Central memory CD4-positive, alpha-beta T cell (primary cell): ENCODE measurements at places on chromosomes 11 and 22.

- no peak for DNase-seq
Measured at GRCh38 chr11:130642994-130643393, 194.5 kb downstream of the ADAMTS15 start.

DNA sequence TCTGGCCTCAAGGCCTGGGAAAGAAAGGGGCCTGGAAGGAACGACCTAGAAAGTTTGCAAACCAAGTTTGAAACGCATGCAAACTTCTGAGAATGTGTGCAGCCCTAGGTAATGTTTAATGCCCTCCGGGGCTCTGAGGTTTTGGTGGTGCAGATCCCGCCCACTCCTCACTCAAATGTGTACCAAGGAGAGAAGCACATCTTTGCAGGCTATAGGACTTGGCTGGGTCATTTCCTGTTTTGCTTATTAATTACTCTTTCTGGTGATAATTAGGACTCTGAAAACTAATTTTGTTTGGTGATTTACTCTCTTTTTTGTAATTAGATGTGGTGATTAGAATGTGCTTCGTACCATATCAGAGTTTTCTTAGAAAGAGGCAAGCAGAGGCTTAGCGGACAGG is 625.9 kb upstream of the CADM1 start:
- DNase-seq, result no peak

DNA sequence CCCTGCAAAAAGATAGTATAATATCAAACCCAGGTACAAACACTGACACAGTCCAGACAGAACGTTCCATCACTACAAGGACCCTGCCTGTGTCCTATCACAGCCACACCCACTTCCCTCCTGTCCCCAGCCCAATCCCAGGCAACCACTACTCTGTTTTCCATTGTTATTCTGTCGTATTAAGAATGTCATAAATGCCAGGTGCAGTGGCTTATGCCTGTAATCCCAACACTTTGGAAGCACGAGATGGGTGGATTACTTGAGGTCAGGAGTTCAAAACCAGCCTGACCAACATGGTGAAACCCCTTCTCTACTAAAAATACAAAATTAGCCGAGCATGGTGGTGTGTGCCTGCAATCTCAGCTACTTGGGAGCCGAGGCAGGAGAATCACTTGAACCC is 89.0 kb downstream of the TRMU start:
- DNase-seq, result no peak

DNA sequence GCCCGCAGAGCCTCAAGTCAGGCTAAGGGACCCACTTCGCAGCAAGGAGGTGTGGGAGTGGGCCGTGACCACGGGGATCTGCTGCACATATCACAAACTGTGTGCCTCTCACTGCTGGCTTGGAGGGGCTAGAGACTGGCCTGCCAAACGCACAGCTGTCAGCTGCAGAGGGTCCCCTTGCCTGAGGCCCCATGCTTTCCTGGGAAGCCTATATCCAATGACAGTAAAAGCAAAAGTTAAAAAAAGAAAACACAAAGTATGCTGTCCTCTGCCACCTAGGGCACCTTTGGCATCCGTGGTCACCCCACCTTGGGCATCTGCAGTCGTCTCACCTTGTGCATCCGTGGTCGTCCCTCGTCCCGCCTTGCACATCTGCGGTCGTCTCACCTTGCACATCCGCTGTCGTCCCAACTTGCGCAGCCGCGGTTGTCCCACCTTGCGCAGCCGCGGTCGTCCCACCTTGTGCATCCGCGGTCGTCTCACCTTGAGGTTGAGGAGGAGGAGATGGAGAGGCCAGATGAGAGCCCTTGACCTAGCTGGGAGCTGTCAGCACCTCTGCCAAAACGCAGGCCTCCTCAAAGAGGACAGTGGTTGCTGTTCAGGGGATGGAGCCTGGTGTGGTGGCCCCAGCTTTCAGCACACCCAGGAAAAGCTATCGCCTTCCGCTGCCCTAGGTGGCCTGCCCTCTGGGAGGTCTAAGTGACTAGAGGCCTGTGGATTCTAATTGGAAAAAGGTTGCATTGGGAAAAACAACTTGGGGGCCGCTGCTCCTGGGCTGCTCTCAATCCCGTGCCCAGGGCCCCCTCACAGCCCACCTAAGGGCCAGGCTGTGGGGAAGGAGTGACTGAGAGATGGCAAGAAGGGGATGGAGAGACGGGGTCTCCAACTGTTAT is 90.5 kb downstream of the MYEOV start:
- no peak for DNase-seq

DNA sequence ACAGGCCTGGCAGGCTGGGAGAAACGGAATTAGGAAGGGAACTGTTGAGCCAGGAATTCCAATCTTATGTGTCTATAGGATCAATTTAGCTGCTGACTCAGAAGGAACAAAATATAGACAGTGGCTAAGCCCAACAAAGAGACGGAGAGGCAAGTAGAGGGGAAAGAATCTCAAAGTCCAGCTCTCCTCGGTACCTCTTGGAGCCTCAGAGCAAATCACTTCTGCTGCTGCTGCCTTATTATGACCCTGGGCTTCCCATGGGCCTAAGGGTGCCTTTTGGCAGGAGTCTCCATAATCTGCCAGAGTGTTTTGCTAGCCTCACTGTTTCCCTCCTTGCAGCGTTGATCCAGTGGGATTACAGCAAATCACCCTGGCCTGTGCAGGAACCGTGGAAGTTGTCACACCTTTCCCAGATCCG is 31.7 kb downstream of the PAX6 start:
- no peak for DNase-seq

GRCh38 chr11:100190395-100190794 is 496.7 kb upstream of the ARHGAP42 start:
- DNase-seq, result no peak

DNA sequence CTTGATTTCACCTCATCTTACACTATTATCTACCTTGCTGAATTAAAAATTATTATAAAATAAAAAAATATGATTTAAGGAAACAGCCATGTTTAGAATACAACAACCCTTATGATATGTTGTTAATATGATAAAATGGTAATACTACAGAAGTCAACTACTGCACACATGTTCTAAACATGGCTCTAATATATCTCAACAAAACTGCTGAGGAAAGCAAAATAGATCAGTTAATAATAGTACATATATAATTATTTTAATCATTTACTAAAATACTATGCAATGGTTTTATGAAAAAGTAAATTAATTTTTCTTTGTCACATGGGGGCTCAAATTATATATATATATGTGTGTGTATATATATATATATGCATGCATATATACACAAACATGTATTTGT is 57.7 kb downstream of the EIF3M start:
- DNase-seq, result no peak

DNA sequence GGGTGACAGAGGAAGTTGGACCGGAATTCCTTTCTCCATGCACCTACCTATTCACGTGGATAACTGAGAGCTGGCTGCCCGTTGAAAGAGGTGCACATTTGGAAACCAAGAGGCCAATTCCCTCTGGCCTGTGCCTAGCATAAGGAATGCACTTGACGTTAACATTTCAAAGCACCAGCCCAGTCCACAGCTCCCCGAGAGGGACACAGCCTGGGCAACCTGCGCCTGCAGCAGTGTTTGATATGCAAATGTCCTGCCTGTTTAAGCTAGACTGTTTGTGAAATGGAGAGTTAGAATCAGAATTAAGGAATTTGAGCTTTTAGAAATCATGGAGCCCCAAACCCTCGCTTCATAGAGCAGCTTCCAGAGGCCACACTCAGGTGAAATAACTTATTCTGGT is 126.1 kb downstream of the DSCAML1 start:
- no peak for DNase-seq

DNA sequence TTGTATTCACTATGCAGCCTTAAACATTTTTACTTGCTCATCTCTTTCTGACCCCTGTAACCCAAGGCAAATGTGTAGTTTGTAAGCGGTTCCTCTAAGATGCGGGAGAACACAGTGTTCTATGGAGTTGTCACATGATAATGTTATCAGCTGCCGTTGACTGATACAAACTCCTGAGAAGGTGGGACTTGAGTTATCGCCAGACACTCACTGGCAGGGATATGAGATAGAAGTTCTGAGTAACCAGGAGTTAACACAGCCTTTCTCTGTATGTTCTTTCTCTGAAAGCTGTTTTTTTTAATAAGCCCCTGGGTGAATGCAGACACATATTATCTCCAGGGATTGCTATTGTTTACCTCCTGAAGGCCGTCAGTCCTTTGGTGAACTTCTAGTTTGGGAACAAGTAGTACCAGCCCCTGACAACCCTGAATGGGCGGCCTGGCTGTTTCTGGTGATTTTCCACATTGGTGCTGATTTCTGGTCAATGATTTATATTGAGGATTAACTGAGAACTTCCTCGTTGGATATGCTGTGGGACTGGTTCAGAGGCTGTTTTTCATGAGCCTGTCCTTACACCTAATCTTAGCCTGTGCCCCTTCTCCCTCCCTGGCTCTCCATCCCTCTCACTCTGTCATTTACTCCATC is 155.3 kb upstream of the RASSF10 start:
- DNase-seq, result no peak

DNA sequence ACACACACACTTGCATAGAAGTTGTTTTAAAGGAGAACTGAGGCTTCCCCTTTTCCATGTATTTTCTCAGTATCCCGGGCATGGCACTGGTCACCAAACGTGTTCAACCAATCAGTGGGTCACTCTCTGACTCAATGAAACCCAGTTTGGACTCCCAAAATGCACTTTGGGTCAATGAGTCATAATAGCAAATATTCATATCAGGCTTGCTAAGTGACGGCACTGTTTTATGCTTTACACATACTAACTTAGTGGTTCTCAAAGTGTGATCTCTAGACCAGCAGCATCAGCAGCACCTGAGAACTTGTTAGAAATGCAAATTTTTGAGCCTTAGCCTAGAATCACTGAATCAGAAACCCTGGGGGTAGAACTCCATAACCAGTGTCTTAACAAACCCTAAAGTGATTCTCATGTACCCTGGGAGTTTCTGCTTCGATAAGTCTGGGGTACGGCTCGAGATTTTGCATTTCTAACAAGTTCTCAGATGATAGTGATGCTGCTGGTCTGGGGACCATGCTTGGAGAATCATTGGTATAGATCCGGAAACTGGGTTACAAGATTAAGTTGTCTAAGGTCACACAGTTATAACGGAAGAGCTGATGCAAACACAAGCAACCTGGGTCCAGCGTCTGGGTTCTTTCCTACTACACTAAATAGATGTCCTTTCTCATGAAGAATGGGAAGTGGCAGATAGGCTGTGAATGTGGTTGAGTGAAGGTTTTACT is 35.6 kb downstream of the ETS1 start:
- peak; percentile 13 for DNase-seq

- peak; percentile 84 for DNase-seq
Measured at GRCh38 chr22:44620129-44620840, 81.7 kb upstream of the PRR5 start.

DNA sequence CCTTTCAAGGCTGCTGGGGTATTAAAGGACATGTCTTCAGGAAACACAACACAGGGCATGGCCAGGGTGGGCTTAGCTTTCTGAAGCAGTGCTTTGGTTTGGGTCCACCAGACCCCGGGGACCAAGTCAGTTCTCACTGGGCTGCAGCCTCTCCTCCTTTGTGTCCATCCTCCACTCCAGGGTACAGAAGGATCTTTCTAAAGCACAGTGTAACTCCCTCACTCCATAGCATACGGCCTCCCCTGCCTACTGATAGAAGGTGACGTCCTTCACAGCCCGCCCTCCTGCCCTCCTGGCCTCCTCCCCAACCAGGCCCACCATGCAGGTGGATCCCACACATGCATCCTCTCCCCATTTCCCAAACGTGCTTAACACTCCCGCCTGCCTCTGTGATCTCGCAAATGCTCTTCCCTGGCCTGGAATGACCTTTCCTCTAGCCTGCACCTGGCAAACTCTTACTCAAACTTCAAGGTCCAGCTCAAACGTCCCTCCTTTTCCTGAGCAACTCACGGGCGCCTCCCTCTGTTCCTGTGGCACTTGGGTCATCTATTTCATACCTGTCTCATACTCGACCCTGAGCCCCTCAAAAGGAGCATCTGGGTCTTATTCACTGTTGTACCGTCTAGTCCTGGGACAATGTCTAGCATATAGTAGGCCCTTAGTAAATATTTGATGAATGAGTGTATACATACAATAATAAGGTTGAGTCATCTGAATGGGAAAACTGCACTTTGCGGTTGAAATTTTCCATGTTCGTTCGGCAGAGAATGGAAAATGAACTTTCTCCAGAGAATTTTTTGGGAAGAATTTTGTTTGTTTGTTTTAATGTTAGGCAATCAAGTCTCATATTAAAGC is 187.7 kb downstream of the EFCAB6 start:
- DNase-seq, result no peak

GRCh38 chr11:124882339-124883071 is 15.2 kb downstream of the ROBO4 start:
- DNase-seq, result no peak

GRCh38 chr11:48005136-48005535 is 24.8 kb downstream of the PTPRJ start:
- DNase-seq, result peak; percentile 47

- DNase-seq, result no peak
Measured at GRCh38 chr11:86135319-86135714, 66.4 kb upstream of the PICALM start.

DNA sequence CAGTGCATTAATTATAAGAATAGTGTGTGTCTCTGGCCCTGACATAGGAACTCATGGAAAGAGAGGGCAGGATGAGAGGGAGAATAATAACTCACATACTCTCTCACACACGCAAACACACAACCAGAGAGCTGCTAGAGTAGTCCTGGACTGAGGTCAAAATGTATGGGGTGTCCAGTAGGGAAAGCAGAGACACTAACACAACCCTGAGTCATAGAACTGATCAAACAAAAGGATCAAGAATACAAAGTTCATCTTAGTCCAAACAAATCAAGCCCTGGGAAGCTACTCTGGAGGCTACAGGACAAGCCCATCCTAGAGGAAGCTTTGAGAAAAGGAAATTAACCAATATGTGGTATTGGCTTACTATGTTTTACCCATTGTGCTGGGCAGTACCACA is 178.5 kb upstream of the GUCY1A2 start:
- DNase-seq, result no peak

- DNase-seq, result no peak
Measured at GRCh38 chr11:27234043-27234668, 128.9 kb downstream of the CCDC34 start.

- peak; percentile 33 for DNase-seq
Measured at GRCh38 chr11:75582895-75583717, 21.1 kb downstream of the SERPINH1 start.

- DNase-seq, result no peak
Measured at GRCh38 chr22:42752230-42752746, 31.6 kb upstream of the A4GALT start.

DNA sequence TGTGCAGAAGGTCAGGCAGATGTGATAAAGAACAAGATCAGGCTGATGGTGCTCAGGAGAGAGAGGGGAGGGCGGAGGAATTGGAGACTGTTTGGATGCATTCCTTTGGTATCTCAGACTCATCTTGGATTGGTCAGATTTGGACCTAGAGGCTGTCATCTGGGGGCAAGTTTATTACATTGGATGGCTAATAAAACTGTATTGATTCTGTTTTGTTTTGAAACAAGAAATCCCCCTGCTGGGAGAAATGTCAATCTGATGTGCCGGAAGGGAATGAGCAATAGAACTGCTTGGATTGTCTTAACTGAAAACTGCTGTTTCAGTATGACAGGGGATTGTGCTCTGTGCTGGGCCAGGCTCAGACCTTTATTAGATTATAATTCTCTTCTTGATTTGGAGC is 25.5 kb upstream of the CCDC90B start:
- DNase-seq, result no peak
